Activated T-helper 2 cell treated with anti-CD3 and anti-CD28 coated beads, Interferon-gamma antibody, Interleukin-2, Interleukin-4, amounts not matched to agents 10 μg/mL and 5 μg/mL and 100 μg/mL, durations not matched to agents 14 hours and 24 hours and 36 hours (primary cell): ENCODE measurements at places on chromosomes 16 and 17. TPM values are rescaled to one million over a fixed set of nuclear protein-coding genes. Genes with fewer than 3 reads are reported as not detected.

The CACNG1 gene
- not detected in 2 replicates for total RNA-seq

The TPSG1 gene
- total RNA-seq = not detected in 2 replicates

DNA sequence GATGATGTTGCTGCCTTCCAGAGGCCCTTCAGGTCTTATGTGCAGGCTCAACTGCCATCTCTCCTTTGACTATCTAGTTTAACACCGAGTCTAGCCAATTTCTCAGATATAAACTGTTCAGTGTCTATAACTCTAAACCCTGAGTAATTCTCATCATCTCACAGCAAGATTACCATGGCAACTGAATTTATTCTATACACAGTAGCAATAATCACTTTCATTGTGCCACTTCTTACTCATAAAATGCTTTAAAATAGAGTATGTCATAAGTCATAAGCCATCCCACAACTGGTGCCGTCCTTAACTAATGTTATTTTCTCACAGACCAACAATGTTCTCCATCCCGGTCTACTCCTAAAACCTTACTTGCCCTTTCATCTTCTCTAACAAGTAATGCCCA lies 45.0 kb downstream of the SYNRG start:
- peaks cover 65% of the 10 kb centered on the region for H3K36me3 ChIP-seq
- H3K4me3 ChIP-seq = no peak overlapping the region
- H3K4me1 ChIP-seq = peaks cover 2% of the 10 kb centered on the region

GRCh38 chr16:47388705-47389104 lies 72.2 kb downstream of the ITFG1 start:
- H3K36me3 ChIP-seq = no peaks in the 10 kb centered on the region
- H3K4me3 ChIP-seq = no peak overlapping the region
- DNase-seq = no peak
- H3K27ac ChIP-seq = no peak overlapping the region
- no peaks in the 10 kb centered on the region for H3K27me3 ChIP-seq
- H3K4me1 ChIP-seq = peaks cover 7% of the 10 kb centered on the region
